ENCODE measurements at places on chromosomes 1 and 21. TPM values are rescaled to one million over a fixed set of nuclear protein-coding genes. Genes with fewer than 3 reads are reported as not detected.
A peak's percentile ranks its signal among the peaks of the same experiment; 100 is the strongest.

- 0 out of 2 replicates have a peak, but pooled peaks cover 10% of the 10 kb centered on the region for H3K4me1 ChIP-seq
- no peak for DNase-seq
- no peaks in the 10 kb centered on the region for H3K36me3 ChIP-seq
- H3K27ac ChIP-seq, result no peak overlapping the region
- H3K4me3 ChIP-seq, result no peak overlapping the region
Measured at GRCh38 chr1:55724551-55725325, 509.6 kb upstream of the USP24 start.

GRCh38 chr1:214514032-214514818 lies 37.2 kb downstream of the PTPN14 start:
- DNase-seq, result peak; percentile 74
- 0 out of 2 replicates have a peak overlapping the region, but pooled peaks have one; percentile 9 for H3K4me3 ChIP-seq
- H3K4me1 ChIP-seq, result peaks cover 33% of the 10 kb centered on the region
- H3K27ac ChIP-seq, result no peak overlapping the region
- 0 out of 2 replicates have a peak, but pooled peaks cover 18% of the 10 kb centered on the region for H3K36me3 ChIP-seq

GRCh38 chr1:236024641-236025040 lies 40.2 kb downstream of the NID1 start:
- H3K27ac ChIP-seq, result no peak overlapping the region
- H3K27me3 ChIP-seq, result no peaks in the 10 kb centered on the region
- no peak overlapping the region for H3K4me3 ChIP-seq
- 0 out of 2 replicates have a peak, but pooled peaks cover 2% of the 10 kb centered on the region for H3K36me3 ChIP-seq
- no peaks in the 10 kb centered on the region for H3K4me1 ChIP-seq

DNA sequence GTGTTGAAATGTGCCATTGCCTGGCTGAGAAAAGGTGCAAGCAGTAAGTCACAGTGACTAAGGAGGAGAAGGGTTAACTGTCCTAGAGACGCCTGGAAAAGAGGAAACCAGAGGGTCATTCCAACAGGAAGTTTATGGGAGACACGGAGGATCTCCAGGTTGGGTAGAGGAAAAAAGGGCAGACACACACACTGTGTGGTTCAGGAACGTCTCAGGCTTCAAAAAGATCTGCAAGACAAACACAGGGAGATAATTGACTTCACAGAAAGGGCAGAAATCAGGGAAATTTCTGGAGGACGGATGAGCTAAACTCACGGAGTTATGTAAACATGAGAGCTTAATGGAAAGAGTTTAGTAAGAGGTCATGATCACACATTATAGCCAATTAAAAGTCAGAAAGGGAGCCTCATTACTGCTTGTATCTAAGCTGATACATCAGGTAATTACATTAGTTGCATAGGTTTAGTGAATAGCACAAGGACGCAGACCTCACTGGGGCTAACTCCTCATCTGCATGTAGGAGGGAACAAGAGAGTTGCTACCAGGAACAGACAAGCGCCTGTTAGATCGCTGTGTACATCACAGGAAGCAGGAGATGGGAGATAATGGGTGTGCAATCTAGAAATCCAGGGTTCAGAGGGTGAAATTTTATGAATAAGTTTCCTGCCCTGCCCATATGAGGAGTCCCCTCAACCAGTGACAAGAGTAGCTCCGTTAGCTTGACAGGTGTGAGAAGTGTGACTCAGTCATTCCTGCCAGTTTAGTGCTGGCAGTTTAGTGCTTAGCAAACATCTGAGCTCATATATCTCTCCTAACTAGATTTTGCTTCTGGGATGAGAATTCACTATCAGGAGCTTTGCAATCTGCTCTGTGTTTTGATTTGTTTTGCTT lies 96.6 kb upstream of the TNR start:
- no peak overlapping the region for H3K4me3 ChIP-seq
- H3K27me3 ChIP-seq, result no peaks in the 10 kb centered on the region
- no peak for DNase-seq

GRCh38 chr1:43054961-43055360 lies 96.3 kb upstream of the SLC2A1 start:
- H3K4me3 ChIP-seq, result no peak overlapping the region
- peaks cover 14% of the 10 kb centered on the region for H3K4me1 ChIP-seq
- no peaks in the 10 kb centered on the region for H3K27me3 ChIP-seq
- no peaks in the 10 kb centered on the region for H3K36me3 ChIP-seq
- no peak for DNase-seq
- H3K27ac ChIP-seq, result no peak overlapping the region

GRCh38 chr1:17577907-17578297 lies 38.4 kb downstream of the ARHGEF10L start:
- no peaks in the 10 kb centered on the region for H3K27me3 ChIP-seq
- peak overlapping the region; percentile 14 for H3K27ac ChIP-seq
- no peak overlapping the region for H3K4me3 ChIP-seq

DNA sequence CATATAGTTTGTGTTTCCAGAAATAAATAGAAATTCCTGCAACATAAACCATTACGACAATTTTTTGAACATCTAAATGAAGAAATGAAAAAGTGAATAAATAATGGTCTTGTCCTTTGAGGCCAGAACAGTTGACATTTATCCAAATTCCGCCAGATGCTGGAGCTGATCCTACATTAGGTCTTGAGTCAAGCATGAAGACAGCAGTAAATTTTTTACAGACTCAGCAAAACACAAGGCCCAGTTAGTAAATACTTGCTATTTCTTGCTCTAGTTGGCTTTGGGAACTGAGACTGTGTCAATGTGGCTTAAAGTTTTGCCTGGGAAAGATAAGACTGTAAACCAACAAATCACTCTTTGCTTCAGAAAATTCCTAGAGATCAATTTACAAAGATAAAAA lies 540.1 kb upstream of the RGS18 start:
- no peaks in the 10 kb centered on the region for H3K27me3 ChIP-seq
- H3K4me3 ChIP-seq, result no peak overlapping the region
- no peaks in the 10 kb centered on the region for H3K36me3 ChIP-seq

GRCh38 chr1:234918181-234918841 lies 210.3 kb downstream of the TOMM20 start:
- peak; percentile 37 for DNase-seq
- H3K4me3 ChIP-seq, result no peak overlapping the region
- H3K27me3 ChIP-seq, result no peaks in the 10 kb centered on the region
- no peaks in the 10 kb centered on the region for H3K36me3 ChIP-seq
- no peak overlapping the region for H3K27ac ChIP-seq

GRCh38 chr1:154553056-154554030 lies 5.1 kb downstream of the UBE2Q1 start:
- H3K27ac ChIP-seq, result no peak overlapping the region
- H3K27me3 ChIP-seq, result no peaks in the 10 kb centered on the region
- no peak for DNase-seq
- H3K36me3 ChIP-seq, result peaks cover 58% of the 10 kb centered on the region

GRCh38 chr1:184660462-184661191 lies 94.0 kb downstream of the EDEM3 start:
- H3K27ac ChIP-seq, result no peak overlapping the region
- no peaks in the 10 kb centered on the region for H3K27me3 ChIP-seq
- no peak overlapping the region for H3K4me3 ChIP-seq
- peaks cover 14% of the 10 kb centered on the region for H3K4me1 ChIP-seq
- DNase-seq, result no peak

GRCh38 chr1:17347769-17348592 lies 24.0 kb upstream of the PADI6 start:
- H3K4me1 ChIP-seq, result 0 out of 2 replicates have a peak, but pooled peaks cover 3% of the 10 kb centered on the region
- DNase-seq, result no peak
- no peaks in the 10 kb centered on the region for H3K36me3 ChIP-seq
- H3K27me3 ChIP-seq, result no peaks in the 10 kb centered on the region
- H3K4me3 ChIP-seq, result no peak overlapping the region
- H3K27ac ChIP-seq, result no peak overlapping the region

- H3K27ac ChIP-seq, result no peak overlapping the region
- no peaks in the 10 kb centered on the region for H3K27me3 ChIP-seq
- DNase-seq, result no peak
- no peak overlapping the region for H3K4me3 ChIP-seq
- no peaks in the 10 kb centered on the region for H3K36me3 ChIP-seq
Measured at GRCh38 chr21:45164124-45164511, 89.7 kb downstream of the ADARB1 start.

- H3K4me3 ChIP-seq, result no peak overlapping the region
- H3K27ac ChIP-seq, result no peak overlapping the region
- no peaks in the 10 kb centered on the region for H3K4me1 ChIP-seq
- H3K27me3 ChIP-seq, result no peaks in the 10 kb centered on the region
- no peak for DNase-seq
- H3K36me3 ChIP-seq, result no peaks in the 10 kb centered on the region
Measured at GRCh38 chr21:36261459-36261858, 58.5 kb upstream of the MORC3 start.

DNA sequence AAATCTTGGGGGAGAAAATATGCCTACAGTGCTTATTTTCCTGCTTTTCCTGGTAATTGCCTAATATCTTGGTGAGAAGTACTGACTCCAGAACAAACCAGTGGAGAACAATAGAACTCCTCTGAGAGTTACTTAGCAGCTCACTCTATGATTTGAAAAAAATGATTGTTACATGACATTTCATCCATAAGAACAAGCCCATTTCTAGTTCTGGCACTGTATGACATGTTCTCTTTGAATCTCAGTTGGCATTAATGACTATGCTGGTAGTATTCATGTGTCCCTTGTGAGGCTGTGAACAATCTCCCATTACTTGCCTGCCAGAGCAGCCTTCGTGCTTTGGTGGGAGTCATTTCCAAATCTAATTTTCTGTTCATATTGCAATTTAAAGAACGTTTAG lies 58.0 kb downstream of the CLIC4 start:
- H3K4me3 ChIP-seq, result no peak overlapping the region
- H3K27me3 ChIP-seq, result no peaks in the 10 kb centered on the region
- H3K27ac ChIP-seq, result no peak overlapping the region
- DNase-seq, result no peak

GRCh38 chr1:5465281-5465711 lies 526.9 kb downstream of the NPHP4 start:
- H3K27me3 ChIP-seq, result no peaks in the 10 kb centered on the region
- DNase-seq, result no peak
- H3K27ac ChIP-seq, result no peak overlapping the region

GRCh38 chr1:16324456-16324890 lies 27.8 kb downstream of the FBXO42 start:
- no peaks in the 10 kb centered on the region for H3K4me1 ChIP-seq
- H3K27ac ChIP-seq, result no peak overlapping the region
- no peaks in the 10 kb centered on the region for H3K27me3 ChIP-seq

DNA sequence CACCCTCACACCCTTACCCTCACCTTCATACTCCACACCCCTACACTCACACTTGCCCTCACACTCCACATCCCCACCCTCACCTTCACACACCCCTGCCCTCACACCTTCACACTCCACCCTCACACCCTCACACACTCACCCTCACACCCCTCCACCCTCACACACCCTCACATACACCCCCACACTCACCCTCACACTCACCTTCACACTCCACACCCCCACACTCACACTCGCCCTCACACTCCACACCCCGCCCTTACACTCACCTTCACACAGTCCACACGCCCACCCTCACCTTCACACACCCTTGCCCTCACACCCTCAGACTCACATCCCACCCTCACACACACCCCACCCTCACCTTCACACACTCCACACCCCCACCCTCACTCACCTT lies 43.6 kb upstream of the EDN2 start:
- DNase-seq, result no peak
- H3K4me1 ChIP-seq, result no peaks in the 10 kb centered on the region
- H3K4me3 ChIP-seq, result no peak overlapping the region

DNA sequence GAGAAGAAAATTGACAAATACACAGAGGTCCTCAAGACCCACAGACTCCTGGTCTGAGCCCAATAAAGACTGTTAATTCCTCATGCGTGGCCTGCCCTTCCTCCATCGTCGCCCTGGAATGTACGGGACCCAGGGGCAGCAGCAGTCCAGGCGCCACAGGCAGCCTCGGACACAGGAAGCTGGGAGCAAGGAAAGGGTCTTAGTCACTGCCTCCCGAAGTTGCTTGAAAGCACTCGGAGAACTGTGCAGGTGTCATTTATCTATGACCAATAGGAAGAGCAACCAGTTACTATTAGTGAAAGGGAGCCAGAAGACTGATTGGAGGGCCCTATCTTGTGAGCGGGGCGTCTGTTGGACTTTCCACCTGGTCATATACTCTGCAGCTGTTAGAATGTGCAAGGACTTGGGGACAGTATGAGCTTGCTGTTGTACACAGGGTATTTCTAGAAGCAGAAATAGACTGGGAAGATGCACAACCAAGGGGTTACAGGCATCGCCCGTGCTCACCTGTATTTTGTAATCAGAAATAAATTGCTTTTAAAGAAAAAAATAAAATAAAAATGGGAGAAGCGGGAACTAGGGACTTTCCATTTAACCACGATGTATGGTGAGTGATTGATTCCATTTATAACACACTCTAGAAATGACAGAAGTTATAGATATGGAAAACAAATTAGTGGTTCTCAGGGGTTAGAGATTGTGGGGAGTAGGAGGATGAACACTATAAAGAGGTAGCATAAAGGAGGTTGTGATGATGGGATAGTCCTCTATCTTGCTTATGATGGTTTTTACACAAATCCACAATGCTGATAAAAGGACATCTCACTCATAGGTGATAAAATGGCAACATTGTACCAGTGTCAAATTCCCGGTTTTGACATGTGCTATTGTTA lies 244.7 kb downstream of the MRPL39 start:
- H3K27me3 ChIP-seq, result no peaks in the 10 kb centered on the region
- no peaks in the 10 kb centered on the region for H3K4me1 ChIP-seq
- 0 out of 2 replicates have a peak, but pooled peaks cover 3% of the 10 kb centered on the region for H3K36me3 ChIP-seq

DNA sequence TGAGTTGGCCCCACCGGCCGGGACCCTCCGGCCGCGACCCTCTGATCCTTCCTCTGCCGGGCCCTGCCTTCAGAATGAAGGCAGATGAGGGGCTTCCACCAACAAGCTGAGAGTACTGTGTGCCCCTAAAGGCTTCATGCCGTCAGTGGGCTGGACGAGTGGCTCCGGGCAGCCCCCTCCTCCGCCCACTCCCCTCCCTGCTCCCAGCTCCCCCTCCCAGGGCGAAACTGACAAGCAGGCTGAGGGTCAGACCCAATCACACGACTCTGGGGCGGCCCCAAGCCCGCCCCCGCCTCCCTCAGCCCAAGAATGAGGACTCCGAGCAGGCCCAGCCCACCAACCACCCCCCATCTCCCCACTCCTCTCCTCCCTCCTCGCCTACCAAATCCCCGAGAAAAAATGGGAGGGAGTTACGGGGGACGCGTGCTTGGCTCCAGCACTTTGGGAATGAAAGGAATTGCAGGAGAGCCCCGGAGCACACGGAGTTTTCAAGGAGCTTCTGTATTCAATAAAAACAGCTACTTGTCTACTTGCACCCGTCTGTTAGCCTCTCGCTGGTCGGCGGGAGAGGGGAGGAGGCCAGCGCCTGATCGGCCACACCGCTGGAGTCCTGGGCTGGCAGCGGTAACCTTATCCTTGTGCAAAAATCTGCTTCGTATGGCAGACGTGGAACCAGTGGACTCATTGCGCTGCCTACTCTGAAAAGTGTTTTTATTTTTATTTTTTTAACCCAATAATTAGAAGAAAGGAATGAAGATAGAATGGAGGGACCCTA lies at the start of gene COL11A1:
Gene COL11A1, minus strand, starts transcription at position 147 of the 775 bp plus-strand sequence. CDS start 344 bp downstream, outside the sequence.
- peak; percentile 89 for DNase-seq
- H3K4me1 ChIP-seq, result peaks cover 18% of the 10 kb centered on the region
- 0 out of 2 replicates have a peak within 1 kb of the TSS, but pooled peaks have one; percentile 8 for H3K27ac ChIP-seq
- peaks cover 8% of the 10 kb centered on the region for H3K27me3 ChIP-seq

GRCh38 chr1:47592296-47593012 lies 154.6 kb downstream of the FOXD2 start:
- peak; percentile 15 for DNase-seq
- no peaks in the 10 kb centered on the region for H3K36me3 ChIP-seq
- H3K4me1 ChIP-seq, result peaks cover 4% of the 10 kb centered on the region

Gene NBPF10
- total RNA-seq, result 0.31 TPM

Gene ST6GALNAC5
- total RNA-seq, result 12.7 TPM

Gene MRPL24
- 18.8 TPM for total RNA-seq

Gene NTNG1
- 10.3 TPM for total RNA-seq

Gene C1orf146
- not detected for total RNA-seq

Gene LINGO4
- total RNA-seq, result not detected

Gene USH2A
- total RNA-seq, result under 0.01 TPM

Gene KLHL20
- 7.9 TPM for total RNA-seq

Gene TPTE
- total RNA-seq, result not detected

Gene KRTAP12-2
- total RNA-seq, result not detected

Gene C4BPA
- total RNA-seq, result not detected

Gene DHX9
- 262 TPM for total RNA-seq

Gene CYYR1
- total RNA-seq, result 25.6 TPM

All from GM23338 (cell line).